ENCODE measurements at places on chromosomes 7 and 10.

GRCh38 chr7:96285579-96285978 is 36.3 kb downstream of the SLC25A13 start:
- no peak for DNase-seq

GRCh38 chr7:35648367-35648766 is 46.6 kb downstream of the HERPUD2 start:
- DNase-seq: no peak

DNA sequence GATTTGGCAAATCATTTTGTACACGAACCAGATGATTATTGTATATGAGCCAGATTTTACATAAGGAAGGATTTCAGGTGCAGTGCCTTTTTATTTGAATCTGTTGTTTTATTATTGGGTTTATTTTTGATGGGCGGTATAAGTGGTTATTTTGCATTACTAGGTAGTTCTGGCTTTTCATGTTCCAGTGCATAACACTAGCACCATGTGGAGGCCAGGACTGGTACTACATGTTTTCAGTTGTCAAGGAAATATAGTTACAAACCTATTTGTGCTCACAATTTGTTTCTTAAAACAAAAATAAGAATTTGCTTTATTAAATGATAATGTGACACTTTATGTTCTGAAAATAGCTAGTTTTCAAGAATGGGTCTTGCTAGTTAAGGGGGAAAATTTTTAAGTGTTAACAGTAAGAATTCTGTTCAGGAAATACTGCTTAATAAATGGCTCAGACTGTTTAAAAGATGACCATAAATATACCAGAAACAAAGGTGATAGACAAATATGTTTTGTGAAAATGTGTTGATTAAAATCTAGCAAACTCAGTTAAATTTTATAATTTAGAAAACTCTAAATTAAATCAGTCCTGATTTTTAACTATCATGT is 7.1 kb upstream of the SEMA3E start:
- peak; percentile 70 for DNase-seq

GRCh38 chr7:18117482-18117881 is 89.8 kb upstream of the PRPS1L1 start:
- no peak for DNase-seq

DNA sequence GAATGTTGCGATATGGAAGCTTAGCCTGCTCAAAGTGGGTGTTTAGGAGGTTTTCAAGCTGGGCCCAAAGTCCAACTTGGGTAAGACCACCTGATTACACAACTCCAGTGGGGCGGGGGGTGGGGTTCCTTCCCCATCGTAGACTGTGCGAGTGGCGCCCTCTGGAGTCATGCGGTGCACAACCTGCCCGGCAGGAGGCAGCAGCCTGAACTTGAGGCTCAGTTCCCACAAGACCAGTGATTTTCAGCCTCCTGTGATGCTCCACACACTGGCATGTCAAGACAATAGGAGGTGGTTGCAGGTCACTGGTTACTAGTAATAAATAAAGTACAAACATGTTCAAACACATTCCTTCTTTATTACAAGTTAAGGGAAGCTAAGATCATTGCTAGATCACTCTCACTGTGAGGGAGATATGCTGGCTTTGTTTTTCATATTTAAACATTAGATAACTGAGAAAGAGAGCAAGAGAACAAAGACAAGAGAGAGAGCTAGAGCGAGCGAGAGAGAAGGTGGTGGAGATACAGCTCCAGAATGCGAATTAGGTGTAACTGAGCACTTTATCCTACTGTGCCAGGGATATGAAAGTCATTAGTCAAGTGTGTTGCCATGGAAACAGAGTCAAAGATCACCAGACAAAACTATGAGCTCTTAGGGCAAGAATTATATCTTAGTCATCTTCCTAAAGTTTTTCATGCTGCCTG is 97.4 kb upstream of the BMPER start:
- DNase-seq: peak; percentile 64

GRCh38 chr10:17586821-17587234 is 30.3 kb downstream of the HACD1 start:
- no peak for DNase-seq

DNA sequence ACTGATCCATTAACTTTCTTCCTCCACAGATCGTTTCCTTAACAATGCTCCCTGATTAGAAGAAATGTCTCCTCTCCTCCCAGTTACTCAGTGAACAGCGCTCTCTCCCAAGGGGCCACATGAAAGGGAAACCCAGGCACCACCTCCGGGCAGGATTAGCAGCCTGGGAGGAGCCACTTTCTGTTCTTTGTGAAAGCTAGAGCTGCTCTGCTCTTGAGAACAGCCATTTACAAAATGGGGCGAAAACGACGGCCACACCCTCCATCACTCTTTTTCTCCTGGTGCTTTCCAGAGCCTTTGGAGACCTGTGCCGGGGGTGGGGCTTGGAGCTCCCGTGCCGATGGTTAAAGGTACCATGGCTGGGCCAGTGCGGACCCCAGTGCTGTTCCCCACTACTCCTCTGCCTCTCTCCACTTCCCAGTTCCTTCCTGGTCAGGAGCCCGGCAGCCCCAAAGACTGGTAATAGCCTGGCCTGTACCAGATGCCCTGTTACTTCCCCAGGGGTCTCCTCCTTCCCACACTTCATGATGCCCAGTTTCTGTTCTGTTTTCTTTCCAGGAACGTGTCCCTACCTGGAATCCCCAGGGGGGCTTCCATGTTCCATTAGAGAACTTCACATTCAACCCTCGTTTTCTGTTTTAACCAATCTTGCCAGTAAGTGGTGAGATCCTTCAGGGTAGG is 402.9 kb upstream of the GALNT17 start:
- no peak for DNase-seq

GRCh38 chr10:70588255-70588654 is 14.3 kb downstream of the PRF1 start:
- no peak for DNase-seq

DNA sequence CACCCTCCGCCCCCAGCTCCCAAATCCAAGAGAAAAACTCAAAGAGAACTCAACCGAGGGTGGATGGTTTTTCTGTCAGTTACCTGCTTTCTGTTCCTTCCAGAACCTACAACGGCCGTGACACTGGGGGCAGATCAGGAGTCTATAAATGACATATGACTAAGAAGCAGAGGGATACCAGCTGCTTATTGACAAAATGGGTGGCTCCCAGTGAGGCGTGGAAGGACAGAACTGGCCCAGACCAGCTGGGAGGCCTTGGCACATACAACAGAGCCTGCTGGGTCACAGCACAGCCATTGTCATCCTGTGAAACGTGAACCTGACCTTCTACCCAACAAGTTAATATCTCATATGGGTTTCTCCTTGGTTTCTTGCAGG is 84.3 kb upstream of the ADRB1 start:
- DNase-seq: peak; percentile 85

GRCh38 chr7:100570954-100571828 is 2.5 kb downstream of the SAP25 start:
- no peak for DNase-seq

DNA sequence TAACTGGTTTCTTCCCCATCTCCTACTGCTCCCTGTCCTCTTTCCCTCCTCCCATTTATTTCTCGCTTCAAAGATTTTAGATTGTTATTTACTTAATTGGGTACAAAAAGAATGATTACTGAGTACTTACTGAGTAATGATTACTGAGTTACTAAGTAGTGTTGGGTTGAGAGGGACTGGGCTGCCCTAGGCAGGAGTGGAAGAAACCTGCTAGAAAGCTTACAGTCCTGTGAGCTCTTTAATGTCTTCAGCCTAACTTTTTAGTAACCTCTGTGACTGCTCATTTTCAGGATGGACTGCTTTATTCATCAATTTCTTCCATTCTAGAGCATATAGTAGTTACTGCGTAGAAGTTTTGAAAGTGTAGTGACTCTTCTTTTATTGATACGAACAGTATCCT is 7.6 kb downstream of the PHF14 start:
- DNase-seq: no peak

DNA sequence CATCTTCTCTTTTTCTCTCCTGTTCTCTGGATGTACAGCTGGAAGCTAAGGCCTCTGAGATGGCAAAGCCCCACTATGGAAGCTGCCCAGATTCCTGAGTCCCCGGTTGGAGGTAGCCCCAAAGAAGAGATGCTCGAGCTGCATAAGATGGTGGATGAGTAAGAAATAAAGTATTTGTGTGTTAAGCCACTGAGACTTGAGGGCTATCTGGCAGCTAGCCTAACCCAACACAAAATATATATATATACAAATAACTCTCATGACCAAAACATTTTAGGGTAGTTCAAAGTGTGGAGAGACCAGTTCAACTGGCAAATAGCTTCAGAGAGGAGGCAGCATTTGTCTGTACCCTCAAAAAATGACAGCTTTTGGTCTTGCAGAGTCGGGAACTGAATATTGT is 72.4 kb upstream of the PDE1C start:
- no peak for DNase-seq

DNA sequence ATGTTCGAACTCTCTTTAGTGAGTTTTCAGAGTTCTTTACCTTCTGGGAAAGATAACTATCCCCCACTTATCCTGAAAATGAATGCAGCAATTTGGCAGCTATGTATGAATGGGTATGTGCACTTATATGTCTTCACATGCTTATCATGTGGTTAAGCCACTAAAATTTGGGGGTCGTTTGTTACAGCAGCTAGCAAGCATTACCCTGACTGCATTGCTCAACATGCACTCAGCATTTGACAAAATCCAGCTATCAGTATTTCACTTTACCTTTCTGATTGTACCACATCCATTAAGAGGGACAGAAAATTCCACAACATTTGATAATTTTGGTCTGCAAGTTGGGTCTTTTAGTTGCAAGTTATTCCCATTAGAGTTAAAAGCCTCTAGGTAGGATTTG is 9.7 kb downstream of the CUZD1 start:
- no peak for DNase-seq

GRCh38 chr10:117656385-117657367 is 114.1 kb downstream of the EMX2 start:
- no peak for DNase-seq

DNA sequence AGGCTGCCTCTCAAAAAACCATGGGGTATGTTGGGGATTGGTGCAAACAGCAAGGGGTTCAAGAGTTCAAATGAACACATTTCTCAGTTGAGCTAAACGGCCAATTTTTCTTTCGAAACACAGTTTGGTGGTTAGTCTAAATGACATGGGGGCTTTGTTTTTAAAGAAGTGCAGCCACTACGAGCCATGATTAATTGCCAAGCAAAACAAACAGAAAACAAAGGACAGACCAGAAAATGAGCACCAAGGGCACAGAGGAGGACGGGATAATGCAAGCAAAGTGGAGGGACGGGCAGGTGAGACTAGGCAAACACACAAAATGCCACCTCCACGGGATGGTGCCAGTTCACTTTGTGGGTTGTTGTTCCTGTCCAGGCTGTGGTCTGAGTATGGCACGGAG is 64.5 kb upstream of the PDLIM1 start:
- no peak for DNase-seq

GRCh38 chr10:49175587-49176309 is 12.4 kb downstream of the TMEM273 start:
- DNase-seq: no peak

GRCh38 chr7:44105832-44106231 is 1.7 kb downstream of the AEBP1 start:
- DNase-seq: no peak

GRCh38 chr10:126156012-126156411 is 232.3 kb downstream of the ADAM12 start:
- DNase-seq: no peak

DNA sequence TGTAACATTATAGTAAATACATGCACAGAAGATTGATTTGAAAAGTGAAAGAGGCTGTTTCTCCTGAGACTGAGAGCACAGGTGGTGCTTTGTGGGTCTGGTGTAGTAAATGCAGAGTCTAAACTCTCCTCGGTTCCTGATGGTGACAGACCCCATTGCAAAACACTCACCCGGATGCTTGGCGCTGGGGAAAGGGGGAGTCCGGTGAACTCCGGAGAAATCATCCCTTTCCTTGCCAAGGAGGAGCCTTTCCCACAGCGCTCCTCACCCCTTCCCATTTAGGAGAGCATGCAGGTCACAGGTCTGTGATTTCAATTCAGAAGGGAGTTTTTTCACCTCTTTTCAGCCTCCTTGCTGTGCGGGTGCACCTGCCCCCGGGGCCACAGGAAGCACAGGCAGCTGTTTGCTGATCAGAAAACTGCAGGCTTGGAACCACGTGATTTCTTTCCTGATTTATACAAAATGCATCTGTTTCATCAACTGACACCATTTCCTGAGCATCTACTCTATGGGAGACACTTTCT is 75.6 kb upstream of the LYZL2 start:
- no peak for DNase-seq

GRCh38 chr7:108845951-108846350 is 276.3 kb downstream of the DNAJB9 start:
- no peak for DNase-seq

DNA sequence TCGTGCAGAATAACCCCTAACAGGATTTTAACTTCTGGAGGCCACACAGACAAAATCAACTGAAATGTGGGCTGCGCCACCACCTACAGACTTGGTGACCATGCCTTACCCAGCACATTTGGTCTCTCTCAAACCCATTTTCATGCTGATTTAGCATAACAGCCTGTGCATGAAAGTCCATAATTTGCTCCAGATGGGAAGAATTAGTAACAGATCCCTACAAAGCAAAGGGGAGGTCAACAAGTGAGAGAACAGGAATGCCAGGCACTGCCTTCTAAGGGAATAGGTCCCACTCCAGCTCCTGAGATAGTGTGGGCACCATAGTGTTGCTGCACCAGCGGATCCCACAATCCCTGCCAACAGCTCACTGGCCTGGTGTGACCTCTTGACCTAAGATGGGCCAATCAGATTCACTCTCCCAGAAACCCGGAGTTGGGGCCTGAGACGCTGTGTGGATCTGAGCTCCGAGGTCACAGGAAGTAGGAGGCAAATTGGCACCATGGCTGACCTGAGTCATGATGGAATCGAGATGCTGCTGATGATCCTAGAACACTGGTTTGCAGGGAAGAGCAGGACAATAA is 32.4 kb downstream of the SLIT1 start:
- no peak for DNase-seq

DNA sequence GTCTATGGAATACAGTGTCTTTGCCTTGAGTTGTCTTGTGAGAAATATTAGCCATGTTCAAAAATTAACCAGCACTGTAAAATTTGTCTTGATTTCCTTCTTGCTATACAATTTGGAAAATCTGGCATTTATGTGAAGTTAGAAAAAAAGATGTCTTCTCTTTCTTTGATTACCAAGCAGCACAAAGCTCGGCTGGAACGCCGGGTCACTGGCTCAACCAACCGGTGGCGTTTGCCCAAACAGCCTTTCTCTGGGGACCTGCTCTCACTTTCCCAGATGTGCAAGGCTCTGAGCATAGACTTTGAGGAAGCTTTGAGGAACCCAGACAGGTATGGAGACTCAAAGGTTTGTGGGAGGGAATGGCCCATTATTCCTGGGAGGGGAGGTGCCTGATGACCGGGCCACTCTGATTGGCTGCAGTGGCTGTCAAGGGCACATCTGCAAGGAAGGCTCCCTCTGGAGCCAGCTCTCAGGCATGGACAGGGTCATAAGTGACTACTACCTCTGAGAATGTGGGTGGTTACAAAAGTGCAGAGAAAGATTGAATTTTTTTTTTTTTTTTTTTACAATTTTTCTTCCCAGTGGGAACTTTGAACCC is 5.6 kb downstream of the BTBD16 start:
- peak; percentile 27 for DNase-seq

DNA sequence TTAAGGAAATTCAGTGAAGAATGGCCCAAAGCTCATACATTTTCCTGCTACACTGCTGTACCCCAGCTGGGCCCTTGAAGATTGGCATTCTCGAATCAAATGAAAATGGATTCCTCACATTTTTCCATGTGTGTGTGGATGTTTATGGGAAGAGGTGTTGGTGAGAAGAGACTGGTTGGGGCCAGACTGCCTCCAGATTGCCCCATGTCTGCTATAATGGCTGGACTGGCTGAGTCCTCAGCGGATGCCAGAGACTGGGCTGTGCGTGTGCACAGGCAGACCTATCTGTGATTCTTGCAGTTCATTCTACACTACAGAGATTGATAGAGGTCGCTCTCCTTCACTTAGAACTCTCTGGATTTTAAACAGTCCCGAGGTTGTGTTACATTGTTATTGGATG is 183.6 kb upstream of the GDF10 start:
- no peak for DNase-seq
